Pons (tissue), 1 donor: ENCODE measurements at places on chromosomes 11 and 22.
A peak's percentile ranks its signal among the peaks of the same experiment; 100 is the strongest.

GRCh38 chr11:86955361-86956120 lies at the start of gene FZD4:
Gene FZD4, minus strand, starts transcription at chr11:86955395. Its CDS starts 310 bp downstream, at chr11:86955085.
- DNase-seq = peak; percentile 69

DNA sequence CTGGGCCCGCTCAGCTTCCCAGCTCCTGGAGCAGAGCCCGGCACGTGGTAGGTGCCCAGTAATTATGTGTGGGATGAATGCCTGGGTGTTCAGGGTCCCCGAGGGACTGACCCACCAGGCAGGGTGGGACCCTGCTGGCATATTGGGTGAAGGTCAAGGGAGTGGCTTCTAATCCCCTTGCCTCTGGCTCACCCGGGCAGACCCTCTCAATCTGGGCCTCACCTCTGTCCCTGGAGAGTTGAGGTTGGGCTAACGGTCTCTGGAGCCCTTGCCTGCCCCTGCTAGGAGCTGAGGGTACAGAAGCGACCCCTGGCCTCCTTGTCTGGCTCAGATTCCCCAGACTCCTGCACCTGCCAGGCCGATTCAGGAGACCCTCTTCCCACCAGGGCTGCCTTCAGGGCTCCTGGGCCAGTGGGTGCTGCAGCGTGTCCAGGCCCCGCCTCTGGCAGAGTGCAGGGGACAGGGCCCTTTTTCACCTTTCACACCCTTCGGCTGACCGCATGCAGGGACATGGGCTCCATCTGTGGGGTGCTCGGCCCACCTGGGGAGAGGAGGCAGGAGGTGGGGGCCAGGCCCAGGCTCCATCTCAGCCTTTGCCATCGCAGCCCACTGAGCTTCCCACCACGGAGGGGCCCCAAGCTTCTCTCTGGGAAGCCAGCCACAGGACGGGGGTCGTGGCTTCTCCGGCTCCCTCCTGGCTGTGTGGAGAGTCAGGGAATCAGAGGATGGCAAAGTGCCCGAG lies 3.8 kb upstream of the CTSD start:
- no peak for DNase-seq

DNA sequence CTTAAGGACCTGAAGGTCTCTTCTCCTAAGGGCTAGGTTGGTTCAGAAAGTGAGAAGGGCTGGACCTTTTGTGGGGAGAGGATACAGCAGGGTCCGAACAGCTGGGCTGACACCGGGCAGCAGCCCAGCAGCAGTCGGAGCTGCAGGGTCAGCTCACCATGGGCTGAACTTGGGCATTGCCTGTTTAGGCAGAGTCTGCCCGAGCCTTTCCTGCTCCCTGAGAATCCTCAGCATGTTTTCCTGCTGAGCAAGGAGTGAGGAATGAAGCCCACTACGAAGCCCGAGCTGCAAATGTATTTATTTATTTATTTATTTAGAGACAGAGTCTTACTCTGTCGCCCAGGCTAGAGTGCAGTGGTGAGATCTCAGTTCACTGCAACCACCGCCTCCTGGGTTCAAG lies 83.9 kb downstream of the PTPRJ start:
- DNase-seq = no peak

DNA sequence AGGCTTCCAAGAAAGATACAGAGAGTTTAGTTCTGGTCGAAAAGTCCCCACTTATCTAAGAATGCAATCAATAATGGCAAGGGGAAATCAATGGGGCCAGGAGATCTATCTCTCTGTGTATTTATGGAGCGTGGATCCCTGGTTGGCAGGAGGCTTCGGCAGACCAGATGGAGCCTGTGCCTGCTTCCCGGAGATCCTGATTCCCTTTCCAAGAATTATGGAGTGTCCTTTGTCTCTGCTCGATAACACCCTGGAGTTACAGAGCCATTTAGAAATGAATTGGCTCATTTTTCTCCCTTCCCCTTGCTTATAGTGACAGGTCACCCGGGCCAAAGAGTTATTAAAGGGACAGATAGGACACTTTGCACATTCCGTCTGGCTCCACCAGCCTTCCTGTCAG lies 92.4 kb downstream of the ISX start:
- no peak for DNase-seq

DNA sequence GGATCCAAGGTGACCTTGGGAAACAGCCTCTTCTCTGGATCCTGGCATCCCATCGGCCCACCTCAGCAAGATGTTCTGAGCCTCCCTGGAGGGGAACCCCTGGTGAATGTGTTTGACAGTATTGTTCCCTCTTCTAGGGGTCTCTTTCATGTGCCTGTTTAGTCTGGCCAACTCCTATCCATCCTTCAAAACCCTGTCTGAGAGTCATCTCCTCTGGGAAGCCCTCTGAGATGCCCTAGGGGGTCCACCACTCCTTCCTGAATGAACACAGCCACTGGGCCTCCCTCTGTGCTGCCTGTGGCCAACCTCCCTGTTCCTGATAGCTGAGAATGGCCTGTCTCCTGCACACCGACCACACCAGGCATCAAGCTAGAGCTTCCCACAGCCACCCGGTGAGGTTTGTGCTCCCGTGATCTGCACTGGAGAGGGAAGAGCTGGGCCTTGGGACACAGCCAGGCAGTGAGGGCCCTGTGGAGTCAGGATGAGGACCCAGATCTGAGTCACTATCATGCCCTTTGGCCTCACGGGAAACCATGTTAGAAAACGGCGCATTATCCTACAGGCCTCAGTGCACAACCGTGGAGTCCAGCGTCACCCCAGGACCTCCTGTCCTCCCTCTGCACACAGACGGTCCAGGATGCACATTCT lies 8.8 kb downstream of the WNT7B start:
- no peak for DNase-seq

DNA sequence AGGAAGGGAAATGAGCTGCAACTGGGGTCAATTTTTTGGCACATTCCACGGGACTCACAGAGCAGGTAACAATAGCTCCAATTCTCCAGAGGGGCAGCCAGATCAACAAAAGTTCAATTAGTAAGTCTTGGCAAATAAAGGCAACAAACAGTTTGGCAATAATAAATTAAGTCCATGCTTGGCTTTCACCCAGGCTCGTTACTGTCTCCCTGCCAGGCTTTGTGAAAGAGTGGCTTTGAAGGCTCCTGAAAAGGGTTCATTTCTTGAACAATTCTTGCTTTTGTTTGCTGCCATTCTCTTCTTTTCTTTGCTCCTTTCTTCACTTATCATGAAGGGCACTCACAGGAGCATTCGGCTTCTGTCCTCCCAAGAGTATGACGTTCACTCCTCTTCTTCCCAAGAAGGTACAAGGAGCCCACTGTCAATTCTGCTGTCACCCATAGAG lies 123.3 kb downstream of the APIP start:
- DNase-seq = peak; percentile 91

DNA sequence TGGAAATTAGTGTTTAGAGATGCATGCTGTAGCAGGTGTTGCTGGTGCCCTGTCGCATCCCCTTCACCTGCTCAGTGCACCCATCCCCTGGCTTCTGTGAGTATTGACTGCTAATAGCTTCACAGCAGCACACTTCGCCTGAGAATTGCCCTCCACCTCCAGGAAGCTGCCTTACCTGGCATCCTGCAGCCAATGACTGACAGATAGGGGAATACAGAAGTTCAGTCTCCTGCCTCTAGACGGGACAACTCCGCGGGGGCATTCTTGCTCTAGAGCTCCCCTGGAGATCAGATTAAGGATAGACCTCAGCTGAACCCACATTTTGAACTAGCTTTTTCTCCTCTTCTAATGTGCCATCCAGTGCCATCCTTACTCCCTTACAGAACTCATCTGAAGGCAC lies 9.3 kb upstream of the CD3E start:
- no peak for DNase-seq

GRCh38 chr11:44066732-44067141 lies 667 bp downstream of the ACCS start:
- DNase-seq = peak; percentile 25

GRCh38 chr11:129722529-129722928 lies 93.1 kb upstream of the TMEM45B start:
- no peak for DNase-seq
